Daoy (cell line): ENCODE measurements at places on chromosomes 5 and 9. TPM values are rescaled to one million over a fixed set of nuclear protein-coding genes. Genes with fewer than 3 reads are reported as not detected.

DNA sequence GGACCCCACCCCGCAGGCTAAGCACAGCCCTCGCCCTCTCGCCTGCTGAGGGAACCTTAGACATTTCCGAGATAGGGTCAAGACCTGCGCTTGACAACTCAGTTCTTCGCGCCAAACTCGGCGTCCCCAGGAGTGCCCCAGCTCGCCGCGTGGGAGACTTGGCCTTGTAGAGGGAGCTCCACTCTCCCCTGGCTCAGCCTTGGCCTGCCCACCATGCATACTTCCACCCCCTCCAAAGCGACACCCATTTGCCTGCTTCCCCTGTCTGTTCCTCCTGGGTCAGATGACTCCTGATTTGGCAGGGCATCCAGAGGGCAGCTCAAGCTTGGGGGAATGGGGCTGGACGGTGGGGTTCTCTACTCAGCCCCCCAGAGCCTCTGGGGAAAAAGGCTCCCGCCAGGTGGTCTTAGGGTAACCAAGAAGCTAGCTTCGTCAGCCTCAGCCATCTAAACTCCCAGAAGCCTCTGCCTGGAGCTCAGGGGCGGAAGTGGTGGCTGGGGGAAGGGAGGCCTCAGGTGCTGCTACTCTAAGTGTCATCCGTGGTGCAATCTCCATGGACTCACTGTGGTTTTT is 560 bp downstream of the DOCK2 start:
- DNase-seq: no peak

PCDHB15 gene
- total RNA-seq: 0.21 and 0.86 TPM in 2 replicates

SAXO1 gene
- total RNA-seq: not detected in 2 replicates

- DNase-seq: no peak
These were observed 104.4 kb upstream of the FCN2 start for GRCh38 chr9:134776080-134776796.

DNA sequence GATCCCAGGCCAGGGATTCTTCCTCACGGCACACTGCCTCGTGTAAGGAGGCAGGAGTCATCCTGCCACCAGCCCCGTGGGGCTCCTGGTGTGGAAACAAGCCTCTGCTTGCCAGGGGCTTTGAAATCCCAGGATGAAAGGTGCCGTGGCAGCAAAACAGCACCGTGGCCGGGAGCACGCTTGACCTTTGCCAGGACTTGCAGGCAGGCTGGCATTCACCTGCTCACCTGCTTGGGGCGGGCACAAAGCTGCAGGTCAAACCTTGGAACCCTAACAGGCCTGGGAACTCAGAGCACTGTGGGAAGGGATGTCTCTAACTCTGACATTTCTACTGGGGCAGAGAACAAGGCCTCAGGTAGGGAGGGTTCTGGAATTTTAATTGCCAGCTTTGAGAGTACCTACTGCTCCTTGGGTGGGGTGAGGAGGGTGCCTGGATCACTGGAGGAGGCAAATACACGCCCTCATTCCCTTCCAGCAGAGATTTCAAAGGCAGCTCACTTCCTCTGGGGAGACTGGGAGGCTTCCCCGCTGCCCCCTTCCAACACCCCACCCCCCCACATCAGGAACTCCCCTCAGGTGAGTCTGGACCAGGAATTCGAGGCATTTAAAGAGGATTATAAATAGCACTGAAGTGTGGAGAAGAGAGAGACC is 45.6 kb upstream of the STXBP1 start:
- peak; percentile 20 for DNase-seq

MYMK gene
- total RNA-seq: not detected in 2 replicates

GRCh38 chr9:107235765-107236442 is 47.2 kb upstream of the RAD23B start:
- no peak for DNase-seq

DNA sequence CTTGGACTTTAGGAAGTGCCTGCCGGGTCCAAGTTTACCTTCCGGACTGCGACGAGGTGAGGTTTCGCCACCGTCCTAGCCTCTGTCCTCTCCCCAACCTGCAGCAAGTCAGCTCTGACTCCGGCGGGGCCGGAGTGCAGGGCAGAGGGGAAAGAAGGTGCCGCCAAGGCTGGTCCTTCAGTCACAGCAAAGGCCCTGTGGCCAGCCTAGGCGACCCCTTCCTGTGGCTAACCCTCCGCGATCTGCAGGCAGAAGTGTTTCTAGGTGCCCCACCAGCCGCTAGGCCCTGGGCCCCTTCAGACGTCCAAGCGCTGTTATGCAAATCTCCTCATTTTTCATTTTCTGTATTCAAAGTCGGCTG is 11.1 kb upstream of the NKX2-5 start:
- no peak for DNase-seq

IFNA13 gene
- total RNA-seq: not detected in 2 replicates

ACTBL2 gene
- 7.1 and 8.7 TPM in 2 replicates for total RNA-seq

GRCh38 chr5:127959152-127959764 is 124.3 kb upstream of the SLC12A2 start:
- peak; percentile 92 for DNase-seq

PCDHGA3 gene
- 0.57 TPM in 1 of 2 replicates, not detected in the other for total RNA-seq

PSIP1 gene
- total RNA-seq: 31.5 and 32.9 TPM in 2 replicates
